ENCODE measurements at places on chromosomes 7 and 10.

GRCh38 chr7:109879287-109879828, 1211.6 kb upstream of the LRRN3 start:
- no peak for DNase-seq

DNA sequence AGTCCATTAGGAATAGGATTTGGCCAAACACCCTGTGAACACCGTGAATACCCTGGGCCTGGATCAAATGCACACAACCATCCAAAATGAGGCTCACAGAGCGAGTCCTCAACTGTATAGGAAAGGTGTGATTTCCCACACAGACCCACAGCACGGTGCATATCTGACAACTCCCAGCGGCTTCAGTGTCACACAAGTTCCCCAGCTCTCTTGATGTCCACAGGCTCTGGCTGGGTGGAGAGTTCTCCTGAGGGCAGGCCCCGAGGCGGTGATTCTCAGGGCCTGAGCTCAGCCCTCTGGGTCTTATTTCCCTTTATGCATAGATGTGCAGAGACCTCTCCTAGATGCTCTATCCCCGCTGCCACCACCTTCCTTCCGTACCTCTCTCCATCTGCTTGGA, 64.1 kb downstream of the SH3PXD2A start:
- no peak for DNase-seq

DNA sequence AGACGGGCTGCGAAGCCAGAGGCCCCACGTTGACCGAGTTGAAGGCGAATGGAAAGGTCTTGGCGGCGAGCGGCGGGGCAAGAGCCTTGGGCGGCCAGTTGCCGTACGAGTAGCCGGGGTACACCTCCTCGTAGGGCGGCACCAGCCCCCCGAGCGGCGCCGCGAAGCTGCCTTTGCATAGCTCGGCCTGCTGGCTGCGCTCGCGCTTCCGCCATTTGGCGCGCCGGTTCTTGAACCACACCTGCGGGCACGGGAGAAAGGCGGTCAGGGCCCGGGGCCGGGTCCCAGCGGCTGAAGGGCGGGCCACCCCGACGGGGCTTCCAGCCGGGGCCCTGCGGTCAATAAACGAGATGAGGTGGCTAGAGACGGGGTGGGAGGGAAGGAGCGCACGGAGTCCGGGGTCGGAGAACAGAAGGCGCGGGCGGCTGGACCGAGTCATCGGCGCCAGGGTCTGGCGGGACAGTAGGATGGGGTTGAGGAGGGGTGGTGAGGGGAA, 4.8 kb downstream of the ELOVL3 start:
- no peak for DNase-seq

GRCh38 chr10:48231699-48232315, 42.7 kb downstream of the FRMPD2 start:
- DNase-seq, result no peak

DNA sequence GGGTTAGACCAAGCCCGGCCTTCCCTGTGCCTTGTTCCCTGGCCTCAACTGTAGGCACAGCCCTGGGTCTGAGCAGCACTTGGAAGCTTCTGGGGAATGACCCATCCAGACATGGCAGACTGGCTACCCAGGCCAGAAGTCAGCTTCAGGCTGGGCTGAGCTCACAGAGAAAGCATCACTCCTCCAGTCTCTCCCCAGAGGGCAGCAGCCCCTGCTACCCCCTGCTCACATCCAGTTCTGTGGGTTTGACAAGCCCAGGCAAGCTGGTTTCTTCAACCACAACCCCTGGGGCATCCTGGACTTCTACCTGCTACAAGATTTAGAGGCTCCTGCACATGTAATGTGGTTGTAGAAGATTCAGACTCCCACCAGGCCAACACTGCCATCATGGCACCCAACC, 9.0 kb downstream of the C10orf71 start:
- no peak for DNase-seq

DNA sequence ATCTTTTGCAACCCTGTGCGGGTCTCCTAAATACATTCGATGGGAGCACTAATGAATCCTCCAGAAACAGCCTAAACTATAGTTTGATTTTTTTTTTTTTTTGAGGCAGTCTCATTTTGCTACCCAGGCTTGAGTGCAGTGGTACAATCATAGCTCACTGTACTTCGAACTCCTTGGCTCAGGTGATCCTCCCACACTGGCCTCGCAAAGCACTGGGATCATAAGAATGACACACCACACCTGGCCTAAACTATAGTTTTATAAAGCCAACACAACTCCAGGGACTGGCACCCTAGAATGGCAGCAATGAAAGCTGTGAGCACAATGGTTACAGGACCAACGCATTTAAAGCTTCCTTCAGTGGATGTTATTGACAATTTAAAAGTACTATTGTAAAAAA, 14.5 kb upstream of the JMJD1C start:
- DNase-seq, result no peak

DNA sequence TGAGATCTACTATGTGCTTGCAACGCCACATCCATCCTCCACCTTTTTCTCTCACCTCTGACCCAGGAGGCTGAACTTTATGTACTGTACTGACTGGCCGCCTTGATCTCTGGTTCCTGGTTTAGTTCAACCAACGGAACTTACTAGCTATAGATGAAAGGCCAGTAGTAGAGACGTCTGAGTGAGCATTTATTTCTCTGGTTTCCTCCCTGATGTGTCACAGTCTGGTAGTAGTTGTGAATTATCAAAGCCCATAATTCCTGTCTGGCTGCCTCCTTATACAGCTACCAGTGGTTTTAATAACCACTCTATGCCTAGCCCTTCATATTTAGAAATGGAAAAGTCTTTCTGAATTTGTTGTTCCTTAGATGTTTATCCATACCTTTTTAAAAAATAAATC, 64.7 kb downstream of the POM121L12 start:
- no peak for DNase-seq

- DNase-seq, result no peak
Observed at GRCh38 chr7:11485636-11486035, 346.4 kb downstream of the THSD7A start.

- no peak for DNase-seq
Observed at GRCh38 chr10:101043363-101043707, 12.3 kb downstream of the SFXN3 start.

DNA sequence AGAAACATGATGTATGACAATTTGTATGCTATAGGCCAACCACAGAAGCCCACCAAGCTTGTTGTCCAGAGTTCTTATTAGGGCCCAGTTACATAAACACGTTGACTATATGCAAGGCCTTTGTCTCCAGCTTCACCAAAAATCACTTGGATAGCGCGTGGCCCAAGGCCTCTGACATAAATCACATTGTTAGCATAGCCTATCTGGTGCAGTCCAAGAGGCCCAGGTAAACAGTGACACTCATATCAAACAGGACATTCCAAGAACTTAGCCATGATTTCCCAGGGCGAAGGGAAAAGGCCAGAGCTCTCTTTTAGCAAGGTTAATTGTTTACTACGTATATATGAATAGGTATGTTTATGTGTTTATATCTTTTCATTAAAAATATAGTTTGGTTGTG, 337.2 kb upstream of the CELF2 start:
- no peak for DNase-seq

DNA sequence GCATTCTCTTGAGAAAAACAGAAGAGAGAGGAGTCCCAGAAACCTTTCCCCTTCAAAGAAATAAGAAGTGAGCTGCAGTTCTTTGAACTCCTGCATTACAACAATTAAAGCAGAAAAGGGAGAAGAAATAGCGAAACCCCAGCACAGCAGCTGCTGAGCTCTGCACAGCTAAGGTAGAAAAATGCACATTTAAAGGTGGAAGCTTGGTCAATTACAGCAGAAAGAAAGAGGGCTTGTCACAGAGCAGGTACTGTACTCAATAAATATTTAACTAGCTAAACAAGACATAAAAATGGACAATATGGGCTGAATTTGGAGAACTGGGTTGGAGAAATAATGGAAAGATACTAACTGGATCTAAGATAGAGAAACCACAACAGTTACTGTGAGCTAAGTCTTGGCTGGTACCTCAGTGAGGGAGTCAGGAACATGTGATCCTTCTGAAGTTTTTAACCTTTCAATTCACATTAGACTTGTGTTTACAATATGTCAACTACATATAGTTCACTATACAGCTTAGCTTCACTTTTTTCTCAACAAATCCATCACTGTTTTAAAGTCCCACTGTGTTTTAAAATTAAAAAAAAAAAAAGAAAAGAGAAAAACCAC, 332.5 kb downstream of the ELMO1 start:
- no peak for DNase-seq

GRCh38 chr10:124903111-124903510, 38.8 kb upstream of the ZRANB1 start:
- DNase-seq, result no peak

DNA sequence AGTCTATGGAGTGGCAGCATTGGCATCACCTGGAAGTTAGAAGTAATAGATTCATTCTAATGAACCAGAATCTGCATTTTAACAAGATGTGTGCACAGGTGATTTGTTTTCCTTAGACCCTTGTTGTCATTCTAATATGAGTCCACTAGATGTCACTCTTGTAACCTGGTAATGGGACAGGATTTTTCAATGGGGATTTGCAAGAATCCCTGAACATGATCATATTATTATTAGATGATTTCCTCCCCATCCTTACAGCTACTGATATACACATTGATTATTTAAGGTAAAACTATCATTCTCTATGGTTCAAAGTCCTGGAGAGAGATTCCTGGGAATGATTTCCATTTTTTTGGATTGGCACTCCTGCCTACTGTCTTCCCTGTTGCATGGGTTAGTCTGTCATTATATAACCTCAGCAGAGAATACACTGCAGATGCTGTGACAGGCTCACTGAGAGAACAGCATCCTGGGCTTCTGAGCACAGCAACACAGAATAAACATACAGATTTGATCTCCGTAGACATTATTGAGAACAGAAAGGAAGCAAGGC, 194.9 kb downstream of the SUGCT start:
- DNase-seq, result no peak

DNA sequence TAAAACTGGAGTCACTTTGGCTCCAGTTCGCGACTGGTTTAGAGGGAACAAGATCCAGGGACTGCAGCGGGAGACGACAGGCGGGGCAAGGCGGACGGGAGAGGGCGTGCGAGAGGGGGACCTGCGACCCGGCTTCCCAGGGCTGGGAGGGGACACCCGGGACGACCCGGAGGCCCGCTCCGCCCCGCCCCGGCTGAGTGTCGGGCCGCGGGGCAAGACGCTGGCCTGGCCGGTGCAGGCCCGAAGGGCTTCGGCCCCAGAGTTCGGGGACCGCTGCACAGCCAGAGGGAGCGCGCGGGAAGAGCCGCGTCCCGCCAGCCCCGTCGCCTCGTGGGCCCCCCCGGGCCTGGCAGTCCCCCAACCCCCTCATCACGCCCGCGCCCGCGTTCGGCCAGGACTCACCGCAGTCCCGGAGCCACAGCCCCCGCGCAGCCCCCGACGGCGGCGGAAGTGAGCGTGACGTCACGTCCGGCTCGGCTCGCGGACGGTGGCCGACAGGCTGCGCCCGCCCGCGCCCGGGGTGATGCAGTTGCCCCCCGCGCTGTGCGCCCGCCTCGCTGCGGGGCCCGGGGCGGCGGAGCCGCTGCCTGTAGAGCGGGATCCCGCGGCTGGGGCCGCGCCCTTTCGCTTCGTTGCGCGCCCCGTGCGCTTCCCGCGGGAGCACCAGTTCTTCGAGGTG, at the start of the genes TUBGCP2 and ZNF511:
Gene TUBGCP2 (minus strand): TSS at position 452 of the 679 bp plus-strand sequence. CDS start 5,931 bp downstream, outside the sequence.
Gene ZNF511 (plus strand): TSS at position 494 of the 679 bp plus-strand sequence. CDS start 30 bp downstream, at position 524.
- DNase-seq, result no peak

DNA sequence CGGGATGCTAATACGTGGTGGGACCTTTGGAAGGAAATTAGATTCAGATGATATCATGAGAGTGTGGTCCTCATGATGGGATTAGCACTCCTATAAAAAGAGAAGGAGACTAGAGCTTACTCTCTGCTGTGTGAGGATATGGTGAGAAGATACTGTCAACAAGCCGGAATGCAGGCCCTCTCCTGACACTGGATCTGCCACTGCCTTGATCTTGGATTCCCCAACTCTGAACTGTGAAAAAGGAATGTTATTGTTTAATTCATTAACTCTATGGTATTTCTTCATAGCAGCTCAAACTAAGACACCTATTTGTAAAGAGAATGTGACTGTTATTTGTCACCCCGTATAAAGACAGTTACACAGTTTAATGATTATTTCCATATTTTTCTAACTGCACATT, 1227.5 kb upstream of the C7orf33 start:
- no peak for DNase-seq

GRCh38 chr10:77111611-77112550, 525.7 kb downstream of the KCNMA1 start:
- DNase-seq, result peak; percentile 78

Data from vagina (tissue), 2 donors.